ENCODE measurements at places on chromosomes 12 and 14. TPM values are rescaled to one million over a fixed set of nuclear protein-coding genes. Genes with fewer than 3 reads are reported as not detected.

- no peak for DNase-seq
These were observed 494.5 kb downstream of the TMEM132D start for GRCh38 chr12:129409281-129409680.

GRCh38 chr14:55350461-55350860, 61.2 kb downstream of the ATG14 start:
- no peak for DNase-seq

GRCh38 chr14:91292491-91292890, 48.0 kb upstream of the GPR68 start:
- DNase-seq: no peak

GRCh38 chr14:95759941-95760340, 46.0 kb upstream of the TCL1A start:
- DNase-seq: no peak

DNA sequence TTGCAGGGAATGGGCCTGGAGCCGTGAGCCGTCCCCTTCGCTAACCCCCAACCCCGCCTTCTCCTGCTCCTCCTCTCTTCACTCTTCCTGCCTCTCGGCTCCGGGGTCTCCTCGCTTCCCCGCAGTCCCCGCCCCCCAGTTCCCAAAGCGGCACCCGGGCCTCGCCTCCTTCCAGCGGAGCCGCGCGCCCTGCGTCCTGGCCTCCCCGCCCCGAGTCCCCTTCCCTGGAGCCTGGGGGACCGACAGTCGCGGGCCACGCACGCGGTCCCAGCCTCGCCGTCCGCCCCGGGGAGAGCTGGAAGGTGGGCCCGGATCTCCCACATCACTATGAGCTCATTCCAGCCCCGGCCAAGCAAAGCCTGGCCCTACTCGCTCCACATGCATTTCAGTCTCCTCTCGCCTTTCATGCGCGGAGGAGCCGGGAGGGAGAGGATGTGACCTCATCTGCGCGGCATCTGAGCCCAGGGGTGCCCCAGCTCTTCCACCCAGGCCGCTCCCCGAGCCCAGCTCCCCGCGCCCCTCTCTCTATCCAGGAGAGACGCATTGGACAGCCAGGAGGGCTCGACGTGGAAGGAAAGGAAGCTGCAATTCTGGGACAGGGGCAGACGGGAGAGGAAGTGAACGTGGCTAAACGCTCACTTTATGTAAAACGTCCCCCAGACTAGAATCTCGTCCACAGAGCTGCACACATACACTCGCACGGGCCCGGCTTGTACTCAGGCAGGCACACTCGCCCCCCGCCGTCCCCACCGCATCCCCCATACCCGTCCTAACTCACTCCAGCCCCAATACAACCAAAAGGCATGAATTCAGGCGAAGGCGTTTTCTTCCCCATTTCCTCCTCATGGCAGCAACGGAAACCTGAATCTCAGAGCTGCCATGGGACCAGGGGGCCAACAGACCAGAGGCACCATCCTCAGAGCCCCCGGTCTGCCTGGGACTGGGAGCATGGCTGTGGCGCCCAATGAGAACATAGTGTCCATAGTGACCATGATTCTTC, 108.7 kb upstream of the CCND2 start:
- DNase-seq: no peak

GRCh38 chr12:101891462-101891971, 14.1 kb downstream of the DRAM1 start:
- DNase-seq: no peak

- DNase-seq: no peak
These were observed 1135.0 kb downstream of the GALC start for GRCh38 chr14:86858031-86858430.

DNA sequence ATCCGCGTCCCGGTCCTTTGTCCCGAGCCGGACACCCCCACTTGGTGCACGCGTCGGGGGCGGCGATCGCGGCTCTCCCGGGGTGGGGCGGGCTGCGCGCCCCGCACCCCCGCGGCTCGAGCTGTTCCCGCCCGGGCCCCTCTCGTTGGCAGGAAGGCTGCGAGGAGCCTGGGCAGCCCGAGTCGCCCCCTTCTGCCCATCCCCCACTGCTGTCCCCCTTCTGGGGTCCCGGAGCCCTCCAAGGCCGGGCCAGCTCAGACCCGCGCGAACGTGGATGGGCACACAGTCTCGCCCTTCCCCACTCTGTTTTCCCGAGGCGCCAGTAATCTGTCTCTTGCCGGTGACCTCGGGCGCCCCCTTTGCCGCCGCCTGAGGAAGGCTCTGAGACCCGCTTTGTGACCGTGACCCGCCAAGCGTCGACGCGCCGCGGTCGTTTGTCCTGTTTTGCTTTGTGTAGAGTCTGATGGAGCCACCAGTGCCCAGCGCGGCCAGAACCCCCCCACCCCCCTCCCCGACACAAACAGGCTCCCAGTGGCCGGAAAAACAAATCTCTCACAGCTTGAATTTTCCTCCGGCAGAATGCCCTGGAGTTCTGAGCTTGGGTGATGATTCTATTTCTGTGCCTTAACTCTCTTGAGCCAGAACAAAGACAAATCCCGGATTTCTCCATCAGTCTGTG, 610 bp downstream of the C14orf132 start:
- DNase-seq: peak; percentile 41

- DNase-seq: no peak
These were observed 486.5 kb downstream of the ZFP36L1 start for GRCh38 chr14:68306265-68306933.

Gene FOS
- 209 TPM for total RNA-seq

Gene LTB4R
- total RNA-seq: 2.8 TPM

Gene MDGA2
- not detected for total RNA-seq

Gene CD163
- 77.0 TPM for total RNA-seq

Gene DPF3
- 1.3 TPM for total RNA-seq
